ENCODE measurements at places on chromosomes 11 and 22.

- DNase-seq = no peak
These were observed 48.5 kb downstream of the SVIP start for GRCh38 chr11:22780952-22781593.

DNA sequence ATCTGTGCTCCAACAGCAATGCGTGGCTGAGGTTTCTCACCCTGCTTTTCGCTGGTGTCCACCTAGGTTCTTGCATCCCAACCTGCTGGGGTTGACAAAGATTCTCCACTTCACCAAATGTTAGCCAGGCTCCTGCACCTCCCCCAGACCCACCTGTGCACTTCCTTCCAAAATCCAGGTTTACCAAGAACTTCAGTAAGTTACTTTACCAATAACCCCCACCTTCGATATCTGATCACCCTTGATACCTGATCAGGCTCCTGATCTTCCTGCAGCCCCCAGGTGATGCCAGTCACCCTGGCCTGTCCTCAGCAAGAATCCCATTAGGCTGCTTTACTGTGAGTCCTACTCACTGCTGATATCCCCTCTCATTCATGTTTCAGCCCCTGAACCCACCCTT, 1203.4 kb downstream of the TBC1D22A start:
- no peak for DNase-seq

GRCh38 chr11:126350836-126351235, 4.7 kb upstream of the ST3GAL4 start:
- DNase-seq = no peak

- no peak for DNase-seq
These were observed 2.0 kb upstream of the KCNJ1 start for GRCh38 chr11:128868841-128869671.

GRCh38 chr22:32123657-32124056, 35.4 kb downstream of the C22orf42 start:
- DNase-seq = no peak

DNA sequence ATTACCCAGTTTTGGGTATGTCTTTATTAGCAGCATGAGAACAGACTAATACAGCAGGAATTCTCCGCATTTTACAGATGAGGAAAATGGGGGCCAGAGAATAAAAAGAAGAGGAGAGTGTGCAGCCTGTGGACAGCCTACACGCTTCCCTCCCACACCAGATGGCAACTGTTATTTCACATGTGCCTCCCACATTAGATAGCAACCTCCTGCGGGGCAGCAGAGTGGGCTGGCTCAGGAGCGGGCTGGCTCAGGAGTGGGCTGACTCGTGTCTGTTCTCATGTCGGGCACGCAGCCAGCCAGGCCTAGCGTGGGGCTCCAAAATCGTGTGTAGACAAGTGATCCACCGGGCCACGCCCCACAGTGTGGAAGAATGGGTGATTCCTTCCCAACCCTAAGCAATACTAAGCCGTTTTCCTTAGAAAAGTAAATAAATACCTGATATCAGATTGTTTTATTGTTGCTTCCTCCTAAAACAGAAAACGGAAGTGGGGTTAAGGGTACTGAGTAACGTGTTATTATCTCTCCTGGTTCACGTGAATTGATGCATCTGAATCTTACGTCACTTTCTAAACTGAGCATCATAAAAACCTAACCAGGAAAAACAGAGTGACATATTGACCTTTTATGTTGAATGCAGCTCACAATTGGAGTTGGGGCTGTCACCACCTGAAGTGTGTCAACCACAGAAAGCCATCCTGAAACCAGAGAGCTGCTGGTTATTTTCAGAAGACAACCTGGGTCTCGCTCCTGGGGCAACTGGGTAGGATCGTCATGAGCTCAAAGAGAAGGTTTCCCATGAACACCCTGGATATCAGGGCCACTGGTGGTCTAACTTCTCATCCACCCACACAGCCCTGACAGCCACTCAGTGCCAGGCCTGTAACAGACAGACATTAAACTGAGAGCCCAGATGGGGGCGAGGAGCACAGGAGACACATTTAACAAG, 3.3 kb downstream of the TTLL1 start:
- DNase-seq = no peak

- DNase-seq = no peak
These were observed 125.6 kb downstream of the APIP start for GRCh38 chr11:34790620-34791019.

DNA sequence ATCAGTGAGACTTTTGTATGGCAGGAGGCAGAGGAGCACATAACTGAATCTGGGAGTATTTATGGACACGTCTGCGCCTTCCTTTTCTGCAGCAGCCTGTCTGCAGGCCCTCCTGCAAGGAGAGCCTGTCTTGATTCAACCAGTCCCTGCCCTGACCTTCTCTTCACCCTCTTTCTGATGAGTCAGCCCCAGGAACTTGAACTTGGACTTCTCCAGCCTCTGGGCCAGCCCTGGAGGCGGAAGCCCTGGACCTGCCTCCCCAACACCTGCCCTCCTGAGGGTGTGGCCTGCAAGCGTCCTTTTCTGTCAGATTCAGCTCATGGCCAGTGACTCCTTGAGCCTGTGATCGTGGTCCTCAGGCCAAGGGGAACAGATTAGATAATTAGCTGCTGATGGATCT, 20.0 kb downstream of the DAGLA start:
- DNase-seq = no peak

DNA sequence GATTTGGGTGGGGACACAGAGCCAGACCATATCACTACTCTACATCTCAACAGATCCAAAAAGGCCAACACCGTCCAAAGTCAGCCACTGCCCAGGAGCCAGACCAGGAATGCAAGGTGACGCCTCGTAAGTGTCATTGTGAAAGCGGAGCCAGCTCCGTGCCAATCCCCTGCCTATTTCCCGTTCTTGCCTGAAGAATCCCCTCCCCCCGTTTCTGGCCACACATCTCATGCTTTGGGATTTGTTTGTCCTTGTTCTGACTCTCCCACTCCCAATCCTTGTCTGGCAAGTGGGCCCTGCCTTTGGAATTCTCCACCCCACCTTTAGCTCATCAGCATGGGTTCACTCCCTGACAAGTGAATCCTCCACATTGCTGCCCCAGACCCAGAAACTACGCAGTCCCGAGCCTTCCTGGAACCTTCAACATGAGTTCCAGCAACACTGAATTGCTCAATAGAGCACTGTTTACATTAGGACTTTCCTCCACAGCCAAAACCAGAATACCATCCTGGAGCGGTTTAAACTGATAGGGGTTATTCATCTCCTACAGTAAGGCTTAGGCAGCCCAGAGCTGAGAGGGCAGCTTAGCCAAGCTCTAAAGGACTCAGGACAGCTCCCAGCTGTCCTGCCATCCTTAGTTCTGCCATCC, 6.0 kb upstream of the SLC35C1 start:
- no peak for DNase-seq

GRCh38 chr22:32608494-32608893, 133.9 kb downstream of the FBXO7 start:
- DNase-seq = no peak

All from fibroblast of skin of left biceps (primary cell).